ENCODE measurements at places on chromosomes 6 and 20.

- no peak for DNase-seq
Measured at GRCh38 chr6:170051229-170052172, 239.4 kb downstream of the DLL1 start.

DNA sequence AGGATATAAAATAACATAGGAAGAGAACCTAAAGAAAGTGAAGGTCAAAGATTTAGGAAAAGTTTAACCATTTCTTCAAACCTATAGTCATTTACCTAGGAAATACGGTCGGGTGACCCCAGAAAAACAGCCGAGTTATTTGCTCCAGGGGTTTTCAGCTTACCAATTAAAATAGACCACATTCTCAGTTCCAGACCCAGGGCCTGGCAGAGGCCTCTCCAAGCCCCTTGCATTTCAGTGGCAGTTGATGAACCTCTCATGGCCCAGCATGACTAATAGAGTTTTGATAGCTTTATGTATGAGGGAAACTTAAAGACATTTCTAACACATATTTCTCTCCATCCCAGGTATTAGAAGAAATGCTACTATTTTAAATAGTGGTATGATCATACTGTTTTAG, 113.5 kb downstream of the OGFRL1 start:
- no peak for DNase-seq

DNA sequence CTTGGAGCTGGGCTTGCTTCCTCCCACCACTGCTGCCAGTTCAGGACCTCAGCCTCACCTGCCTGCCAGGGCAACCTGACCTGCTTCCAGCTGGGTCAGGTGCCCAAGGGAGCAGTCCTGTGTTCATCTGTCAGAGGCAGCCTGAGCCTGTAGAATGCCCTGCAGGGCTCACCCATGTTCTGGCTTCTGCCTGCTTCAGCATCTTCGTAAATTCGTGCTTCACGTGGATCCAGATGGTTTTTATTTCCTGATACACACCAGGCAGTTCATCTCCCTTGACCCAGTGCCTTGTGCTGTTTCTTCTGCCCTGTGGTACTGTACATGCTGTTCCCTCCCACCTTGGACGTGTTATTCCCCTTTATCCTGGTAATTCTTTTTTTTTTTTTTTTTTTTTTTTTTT, 50.2 kb downstream of the ARID1B start:
- DNase-seq = no peak

GRCh38 chr6:109606359-109606758, 84.6 kb downstream of the AK9 start:
- no peak for DNase-seq

DNA sequence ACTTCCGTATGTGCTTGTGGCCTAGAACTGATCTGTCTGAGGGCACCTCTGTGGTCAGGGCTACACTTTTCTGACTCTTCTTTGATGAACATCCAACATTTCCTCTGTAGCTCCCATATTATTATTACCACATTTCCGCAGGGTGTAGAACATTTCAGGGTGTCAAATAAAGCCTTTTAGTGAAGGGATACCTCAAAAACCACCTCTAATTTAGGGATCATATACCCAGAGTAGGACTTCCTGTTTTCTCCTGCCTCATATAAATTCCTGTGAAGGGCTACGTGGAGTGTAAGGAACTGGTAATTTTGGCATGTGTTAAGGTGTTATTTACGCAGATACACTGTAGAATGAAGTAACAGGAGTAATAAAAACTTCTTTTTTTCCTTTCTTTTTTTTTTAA, 5.5 kb upstream of the MUC22 start:
- no peak for DNase-seq

DNA sequence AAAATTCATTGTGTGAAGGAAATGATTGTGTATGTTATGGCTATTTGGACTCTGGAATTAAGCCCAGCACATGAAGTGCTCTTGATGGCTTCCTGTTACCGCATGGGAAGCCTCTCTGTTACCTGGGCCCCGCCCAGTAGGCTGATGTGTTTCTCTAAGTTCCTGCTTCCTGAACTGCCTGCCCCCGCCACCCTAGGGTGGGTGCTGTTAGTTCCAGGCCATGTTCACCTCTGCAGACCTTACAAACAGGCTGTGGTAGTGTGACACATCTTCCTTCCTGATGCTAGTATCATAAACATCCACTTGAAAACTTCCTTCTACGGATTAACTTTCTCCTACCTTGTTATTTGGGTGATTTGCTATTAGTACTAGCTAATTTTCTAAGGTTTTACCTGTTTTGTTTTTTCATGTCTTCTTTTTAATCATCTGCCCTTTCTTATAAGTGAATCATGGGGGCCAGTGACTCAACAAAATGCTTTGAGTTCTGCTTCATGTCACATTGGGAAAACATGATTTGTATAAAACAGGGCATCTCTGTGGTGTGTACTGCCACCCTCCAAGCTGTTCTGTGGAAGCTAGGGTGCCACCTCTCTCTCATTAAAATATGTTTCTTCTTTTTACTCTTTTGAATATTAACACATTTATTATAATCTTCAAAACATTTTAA, 40.6 kb downstream of the SH3BGRL2 start:
- peak; percentile 26 for DNase-seq

- no peak for DNase-seq
Measured at GRCh38 chr6:98203170-98203806, 631.1 kb upstream of the POU3F2 start.

All from activated T-cell treated with anti-CD3 and anti-CD28 coated beads for 48 hours (primary cell).